Keratinocyte (primary cell): ENCODE measurements at places on chromosomes 12 and 14.

- no peak for DNase-seq
Observed at GRCh38 chr14:19974844-19975243, 547 bp upstream of the OR4K15 start.

GRCh38 chr14:72699443-72699842 is 194.5 kb downstream of the DPF3 start:
- DNase-seq, result no peak

GRCh38 chr12:93315907-93316622 is 61.7 kb upstream of the NUDT4 start:
- DNase-seq, result no peak

- no peak for DNase-seq
Observed at GRCh38 chr12:106004289-106004688, 134.5 kb downstream of the NUAK1 start.

DNA sequence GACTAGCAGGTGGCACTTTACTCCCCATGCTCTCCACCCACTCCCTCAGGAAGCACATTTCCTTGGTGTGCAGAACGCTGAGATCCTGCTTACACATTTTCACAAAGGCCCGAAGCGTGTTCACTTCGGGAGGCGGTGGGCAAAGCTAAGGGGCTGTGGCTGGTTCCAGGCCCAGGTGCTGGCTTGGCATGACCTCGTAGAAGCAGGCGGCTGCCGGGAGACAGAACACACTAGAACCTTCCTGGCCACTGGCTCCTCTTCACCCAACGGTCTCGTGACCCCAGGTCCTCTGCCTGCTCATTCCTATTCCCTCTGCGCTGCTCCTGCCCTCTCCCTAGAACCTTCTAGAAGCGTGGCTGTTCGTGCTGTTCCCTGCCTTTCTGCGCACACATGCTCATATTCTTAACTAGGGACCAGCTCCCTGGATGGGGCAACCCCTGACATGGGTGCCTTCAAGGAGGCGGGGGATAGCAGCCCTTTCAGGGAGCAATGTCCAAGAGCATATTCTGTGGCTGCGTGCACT is 43.3 kb downstream of the ATP23 start:
- DNase-seq, result no peak

GRCh38 chr12:13316587-13317246 is 120.2 kb downstream of the EMP1 start:
- DNase-seq, result no peak

DNA sequence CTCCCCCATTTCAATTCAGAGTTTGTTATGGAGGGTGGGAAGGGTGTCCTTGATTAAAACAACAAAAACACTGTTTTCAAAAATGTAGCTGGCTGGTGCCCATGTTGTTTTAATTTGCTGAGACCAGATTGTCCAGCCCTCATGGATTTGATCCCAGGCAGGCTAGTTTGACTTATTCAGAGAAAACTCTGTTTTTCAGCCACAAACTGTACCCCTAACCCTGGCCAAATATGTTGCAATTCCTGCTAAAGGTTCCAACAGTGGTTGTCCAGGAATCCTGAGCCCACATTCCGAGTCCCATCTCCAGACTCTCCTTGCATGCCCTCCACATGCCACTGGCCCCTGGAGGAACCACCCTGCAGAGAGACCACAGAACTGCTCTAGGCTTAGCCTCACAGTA is 36.0 kb downstream of the MAP1LC3B2 start:
- no peak for DNase-seq

GRCh38 chr12:119809023-119809422 is 68.1 kb downstream of the CIT start:
- DNase-seq, result no peak

DNA sequence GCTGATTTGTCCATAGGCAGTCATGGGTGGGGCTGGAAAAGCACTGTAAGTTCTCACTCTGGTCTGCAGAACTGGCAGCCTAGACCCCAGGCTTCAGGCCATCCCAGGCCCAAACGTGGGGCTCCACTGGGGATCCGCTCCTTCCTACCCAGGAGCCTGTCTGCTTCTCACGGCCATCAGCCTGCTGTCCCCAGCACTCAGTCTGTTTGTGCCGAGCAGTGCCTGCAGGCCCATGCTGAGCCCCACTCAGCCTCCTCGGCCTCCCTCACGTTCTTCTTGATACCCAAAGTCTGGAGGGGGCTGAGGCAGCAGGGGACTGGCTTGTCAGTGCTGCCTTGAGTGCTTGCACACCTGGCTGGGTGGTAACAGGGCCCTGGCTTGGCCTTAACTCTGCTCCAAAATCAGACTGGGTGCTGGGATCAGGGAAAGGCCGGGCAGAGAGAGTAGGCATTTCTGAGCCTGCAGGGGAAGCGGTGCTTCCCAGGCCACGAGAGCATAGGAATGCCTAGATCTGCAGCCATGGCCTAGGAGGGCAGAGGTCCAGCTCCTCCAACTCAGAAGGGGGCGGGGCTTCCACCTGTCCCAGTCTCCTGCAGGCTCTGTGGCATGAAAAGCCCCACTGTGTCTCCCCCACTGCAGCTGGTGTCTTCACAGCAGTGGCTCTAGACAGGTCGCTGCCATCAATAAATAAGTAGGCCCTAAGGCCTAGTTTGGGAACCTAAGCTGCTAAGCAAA is 772.4 kb upstream of the FBXO33 start:
- DNase-seq, result no peak

DNA sequence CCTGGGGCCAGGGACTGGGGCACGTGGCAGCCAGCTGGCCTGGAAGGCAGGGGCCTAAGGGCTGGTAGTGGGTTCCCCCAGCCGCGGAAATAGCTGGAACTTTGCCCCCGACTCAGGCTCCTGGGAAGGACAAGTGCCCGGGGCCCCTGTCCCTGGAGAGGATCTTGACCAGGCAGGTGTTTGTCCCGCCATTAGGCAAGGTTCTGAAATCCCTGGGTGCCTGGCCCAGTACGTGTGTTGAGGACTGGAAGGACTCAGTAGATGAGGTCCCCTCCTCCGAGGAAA is 94.2 kb downstream of the B4GALNT3 start:
- no peak for DNase-seq

- no peak for DNase-seq
Observed at GRCh38 chr12:3604748-3605586, 114.0 kb downstream of the PRMT8 start.

- no peak for DNase-seq
Observed at GRCh38 chr12:107973950-107974349, 155.1 kb upstream of the WSCD2 start.
